Hypothalamus (tissue), 51 donors: ENCODE measurements at places on chromosomes 16 and 17.

DNA sequence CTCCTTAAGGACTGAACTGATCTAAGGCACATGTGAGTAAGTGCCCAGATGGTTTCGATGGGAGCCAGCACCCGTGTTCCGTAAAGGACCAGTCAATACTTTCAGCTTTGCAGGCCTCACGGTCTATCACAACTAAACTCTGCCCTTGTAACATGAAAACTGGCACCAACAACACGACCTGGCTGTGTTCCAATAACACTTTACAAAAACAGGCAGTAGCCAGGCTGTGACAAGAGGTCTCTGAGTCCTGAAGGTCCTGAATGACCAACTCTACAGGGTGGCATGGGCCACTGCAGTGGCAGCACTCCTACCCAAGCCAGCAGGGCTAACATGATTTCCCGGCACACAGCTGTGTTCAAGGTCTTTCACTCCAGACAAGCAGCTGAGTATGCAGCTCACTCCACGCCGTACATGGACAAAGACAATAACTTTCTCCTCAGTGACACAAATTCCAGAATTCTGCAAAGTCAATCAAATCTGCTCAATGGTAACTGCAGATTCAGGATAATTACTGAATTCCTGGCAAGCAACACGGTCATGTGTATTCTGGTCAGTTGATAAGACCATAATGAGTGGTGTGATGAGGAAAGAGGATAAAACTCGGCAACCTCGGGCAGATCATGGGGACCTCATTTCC is 15.3 kb downstream of the NPLOC4 start:
- DNase-seq: no peak

DNA sequence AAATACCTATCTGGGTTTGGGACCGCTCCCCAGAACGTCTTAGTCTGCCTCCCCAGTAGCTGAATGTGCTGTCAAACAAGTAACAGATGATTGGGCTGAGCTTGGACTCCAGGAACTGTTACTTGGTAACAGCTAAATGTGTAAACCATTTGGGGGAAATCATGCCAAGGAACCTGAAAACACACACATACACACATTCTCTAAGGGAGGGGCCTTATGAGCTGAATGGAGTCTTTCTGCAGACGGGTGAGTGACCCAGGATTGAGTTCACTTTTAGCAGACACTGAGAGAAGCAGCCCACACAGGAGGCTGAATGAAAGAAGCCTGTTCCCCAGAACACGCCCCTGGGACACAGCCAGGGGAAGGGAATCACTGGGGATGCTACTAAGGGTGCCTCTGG is 1.6 kb downstream of the ACLY start:
- no peak for DNase-seq

DNA sequence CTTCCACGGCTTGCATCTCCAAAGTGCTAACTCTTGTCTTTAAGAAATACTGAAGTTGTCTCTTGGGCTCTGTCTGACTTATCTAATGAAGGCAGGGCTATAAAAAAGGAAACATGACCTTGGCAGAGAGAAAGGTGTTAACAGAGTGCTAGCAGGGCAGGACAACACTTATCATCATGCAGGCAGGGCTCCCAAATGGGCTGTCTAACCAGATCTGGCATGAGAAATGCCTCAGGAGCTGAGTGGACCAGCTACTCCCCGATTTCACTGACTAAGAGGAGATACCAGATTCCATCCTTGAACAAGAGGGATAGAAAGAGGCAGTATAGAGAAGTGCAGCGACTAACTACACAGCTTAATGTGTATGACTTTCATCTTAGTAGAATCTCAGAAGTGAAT is 32.6 kb downstream of the PMP22 start:
- no peak for DNase-seq

DNA sequence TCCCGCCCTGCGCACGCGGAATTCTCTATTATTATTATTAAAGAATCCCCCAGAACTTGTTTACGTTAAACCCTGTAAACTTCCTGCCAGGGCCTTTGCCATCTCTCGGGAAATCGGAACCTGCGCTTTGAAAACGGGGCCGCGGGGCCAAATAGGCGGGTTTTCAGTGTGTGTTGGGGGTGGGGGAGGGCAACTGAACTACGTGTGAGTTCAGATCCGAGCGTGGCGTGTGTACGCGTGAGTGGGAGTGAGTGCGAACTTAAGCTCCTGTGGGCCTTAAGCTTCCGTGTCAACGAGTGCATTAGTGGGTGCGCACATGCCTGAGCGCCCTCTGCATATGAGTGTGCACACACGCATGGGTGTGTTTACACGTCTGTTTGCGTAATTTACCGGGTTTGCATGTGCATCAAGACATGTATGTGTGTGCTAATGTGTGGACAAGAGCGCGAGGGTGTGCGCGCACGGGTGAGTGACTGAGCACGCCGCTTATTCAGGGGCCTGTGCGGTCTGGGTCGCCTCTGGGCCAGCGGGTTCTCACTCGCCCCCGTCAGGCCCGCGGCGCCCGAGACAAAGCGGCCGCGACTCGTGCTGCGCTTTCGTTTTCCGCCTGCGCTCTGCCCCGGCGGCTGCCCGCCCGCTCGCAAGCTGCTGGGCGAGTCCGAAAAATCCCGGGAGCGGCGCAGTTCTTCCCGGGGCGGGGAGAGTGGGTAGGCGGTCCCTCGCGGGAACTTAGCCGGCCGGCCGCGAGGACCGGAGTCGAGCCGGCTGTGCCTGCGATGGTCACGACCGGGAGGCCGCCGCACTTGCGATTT is 1.2 kb upstream of the FOXF1 start:
- no peak for DNase-seq

DNA sequence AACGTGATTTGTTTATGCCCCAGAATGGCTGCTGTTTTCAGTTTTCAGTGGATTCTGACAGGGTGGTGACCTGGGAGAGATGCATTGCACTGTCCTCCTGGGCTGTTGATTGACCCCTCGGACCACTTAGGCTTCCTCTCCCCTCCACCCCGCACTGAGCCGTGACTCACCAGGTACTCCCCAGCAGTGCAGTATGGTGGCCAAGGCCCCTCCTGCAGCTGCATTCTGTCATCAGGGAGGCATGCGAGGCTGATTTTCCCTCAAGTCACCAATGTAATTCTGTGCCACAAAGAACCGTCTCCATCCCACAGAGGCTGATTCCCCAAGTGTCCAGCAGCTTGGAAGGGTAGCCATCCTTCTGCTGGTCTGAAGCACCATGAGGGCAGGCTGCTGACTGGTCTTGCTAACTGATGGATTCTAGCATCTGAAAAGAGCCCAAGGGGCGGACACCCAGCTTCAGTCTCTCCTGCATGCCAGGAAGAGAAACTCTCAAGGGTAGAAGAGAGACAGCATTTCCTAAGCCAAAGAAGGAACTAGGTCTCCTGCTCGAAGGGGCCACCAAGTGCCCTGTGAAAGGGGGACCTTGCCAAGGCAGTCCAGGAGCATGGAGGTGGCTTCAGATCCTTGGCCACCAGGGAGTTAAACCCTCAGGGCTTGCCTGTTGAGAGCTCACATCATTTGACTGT is 148.1 kb downstream of the SOCS1 start:
- no peak for DNase-seq

DNA sequence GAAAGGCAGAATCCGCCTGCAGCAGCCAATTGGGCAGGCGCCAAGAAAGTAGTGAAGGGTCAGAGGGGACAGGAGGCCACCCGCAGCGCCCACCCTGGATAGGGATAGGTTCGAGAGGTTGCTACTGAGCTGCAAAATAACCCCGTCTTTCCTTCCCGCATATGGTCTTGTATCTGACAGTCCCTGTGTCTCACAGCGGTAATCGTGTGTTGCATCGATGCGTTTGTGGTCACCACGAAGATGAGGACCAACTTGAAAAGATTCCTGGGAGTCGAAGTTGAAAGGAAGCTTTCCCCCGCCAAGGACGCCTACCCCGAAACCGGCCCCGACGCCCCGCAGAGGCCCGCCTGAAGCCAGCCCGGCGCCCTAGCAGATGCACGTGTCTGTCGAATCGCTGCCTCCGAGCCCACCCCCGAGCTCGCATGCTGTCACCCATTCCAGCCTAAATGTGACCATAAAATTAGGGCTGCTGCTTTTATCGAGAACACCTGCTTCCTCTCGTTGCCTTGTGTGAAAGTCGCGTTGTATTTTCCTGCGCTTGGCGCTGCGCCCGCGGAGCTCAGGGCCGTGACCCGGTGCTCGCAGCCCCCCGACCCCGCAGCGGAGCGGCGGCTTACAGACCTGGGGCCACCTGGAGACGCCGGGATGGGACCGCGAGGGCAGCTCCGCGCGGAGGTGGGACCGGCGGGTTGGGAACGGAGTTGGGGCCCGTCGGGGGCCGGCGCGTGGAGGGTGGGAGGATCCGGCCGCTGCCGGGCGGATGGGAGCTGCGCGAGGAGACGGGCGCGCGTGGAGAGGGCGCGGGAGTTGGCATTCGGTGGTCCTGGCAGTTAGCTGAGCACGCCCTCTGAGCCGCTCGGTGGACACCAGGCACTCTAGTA is at the start of gene CMTM2:
CMTM2 (plus strand) TSS at position 813 of the 881 bp plus-strand sequence. CDS start 145 bp downstream, outside the sequence.
- DNase-seq: no peak

DNA sequence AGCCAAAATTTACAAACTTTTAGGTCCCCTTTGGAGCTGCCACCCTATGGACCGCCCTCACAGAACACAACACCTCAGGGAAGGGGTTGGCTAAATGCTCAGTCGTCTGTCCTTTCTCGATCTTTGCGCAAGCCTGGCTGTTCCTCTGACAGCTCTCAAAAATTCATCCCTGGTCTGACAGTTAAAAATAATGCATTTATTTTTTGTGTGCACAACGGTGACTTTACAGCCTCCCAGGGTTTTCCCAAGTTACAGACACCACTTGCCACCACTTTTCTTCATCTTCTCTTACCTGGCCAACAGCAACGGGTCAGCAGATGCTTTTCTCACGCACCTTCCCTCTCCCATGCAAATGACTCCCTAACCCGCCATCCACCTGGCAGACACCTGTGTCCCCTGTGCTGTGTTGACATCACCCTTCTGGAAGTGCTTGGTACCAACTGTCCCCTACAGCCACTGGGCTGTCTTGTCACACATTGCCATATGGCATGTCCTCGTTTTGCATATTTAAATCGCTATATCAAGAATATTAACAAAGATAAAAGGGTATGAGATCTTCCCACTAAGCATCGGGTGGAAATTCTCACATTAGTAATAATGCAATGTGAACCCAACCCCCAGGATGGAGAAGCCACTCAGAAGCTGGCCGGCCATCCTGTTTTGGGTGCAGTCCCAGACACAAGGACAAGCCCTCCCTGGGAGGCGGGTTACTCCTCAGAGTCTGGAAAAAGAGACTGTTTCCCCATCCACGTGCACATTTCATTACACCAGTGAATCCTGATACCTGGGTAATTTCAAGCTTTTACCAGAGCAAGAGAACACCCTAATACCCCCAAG is 187.0 kb downstream of the ZFHX3 start:
- DNase-seq: no peak

DNA sequence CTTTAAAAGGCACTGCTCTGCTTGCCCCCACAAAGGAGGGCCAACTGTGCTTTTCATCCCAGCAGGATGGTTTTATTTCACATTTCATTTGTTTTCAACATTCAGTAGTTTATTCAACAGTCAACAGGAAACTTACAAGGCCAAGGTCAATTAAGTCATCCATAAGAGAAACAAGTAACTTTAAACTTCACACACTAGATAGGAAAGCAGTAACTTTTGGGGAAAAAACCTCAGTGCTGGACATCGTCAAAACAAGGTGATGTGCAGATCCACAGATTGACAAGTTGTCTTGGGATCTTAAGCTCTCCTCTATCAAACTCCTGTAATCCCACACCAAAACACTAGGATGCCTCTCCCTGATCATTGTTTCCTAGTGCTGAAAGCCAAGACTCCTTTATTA is 18.5 kb downstream of the NFE2L1 start:
- no peak for DNase-seq

GRCh38 chr17:42484304-42484703 is 25.6 kb downstream of the ATP6V0A1 start:
- DNase-seq: no peak

DNA sequence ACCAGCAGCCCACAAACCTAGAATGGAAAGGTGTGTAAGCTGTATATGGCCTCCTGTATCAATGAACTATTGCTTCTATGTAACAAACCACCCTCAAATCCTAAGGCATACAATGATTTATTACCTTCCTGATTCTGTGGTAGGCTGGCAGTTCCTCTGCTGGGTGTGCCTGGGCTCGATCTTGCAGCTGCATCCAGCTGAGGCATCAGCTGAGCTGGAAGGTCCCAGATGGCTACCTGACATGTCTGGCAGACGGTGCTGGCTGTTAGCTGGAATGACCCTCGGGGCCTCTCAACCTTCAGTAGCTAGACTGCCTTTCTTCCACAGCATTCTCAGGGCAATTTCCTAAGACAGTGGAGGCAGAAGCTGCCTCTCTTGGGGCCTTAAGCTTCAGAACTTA is 152.7 kb downstream of the RAB11FIP4 start:
- DNase-seq: no peak

DNA sequence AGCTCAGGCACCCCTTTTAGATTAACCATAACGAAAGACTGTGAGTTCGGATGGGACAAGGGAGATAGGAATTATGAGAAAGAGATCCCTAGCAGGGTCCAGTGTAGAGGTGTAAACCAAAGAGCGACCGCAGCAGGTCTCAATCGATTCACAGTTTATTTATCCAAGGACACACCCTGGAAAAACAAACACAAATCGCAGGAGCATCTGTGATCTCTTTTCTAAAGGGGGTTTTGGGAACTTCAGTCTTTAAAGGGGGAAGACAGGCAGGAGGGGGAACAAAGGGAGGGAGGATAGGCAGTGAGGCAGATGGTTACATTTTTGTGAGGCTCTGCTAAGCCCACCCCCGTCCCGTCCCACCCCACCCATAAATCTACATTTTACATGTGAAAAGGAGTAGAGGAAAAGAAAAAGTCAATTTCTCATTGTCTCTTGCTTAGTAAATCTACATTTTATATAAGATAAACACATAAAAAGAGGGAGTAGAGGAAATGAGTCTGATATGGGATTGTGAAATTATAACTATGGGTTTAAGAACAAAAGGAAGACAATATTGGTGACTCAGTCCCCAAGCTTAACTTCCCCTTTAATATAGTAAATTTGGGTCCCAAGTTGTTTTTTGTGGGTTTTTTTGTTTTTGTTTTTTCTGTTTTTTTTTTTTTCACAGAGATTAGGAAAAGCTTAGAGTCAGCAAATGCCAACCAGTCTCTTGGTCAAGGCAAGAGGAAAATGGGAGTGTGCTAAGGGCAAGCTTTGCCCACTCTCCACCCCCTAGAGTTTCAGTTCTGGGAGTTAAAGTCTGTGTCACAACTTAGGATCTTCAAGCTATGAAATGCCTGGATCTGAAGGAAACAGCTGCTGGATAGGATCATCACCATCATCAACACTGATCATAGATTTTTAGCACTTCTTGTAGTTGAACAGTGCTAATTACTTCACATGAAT is 160.9 kb upstream of the CDH5 start:
- DNase-seq: no peak
